Stimulated activated CD8-positive, alpha-beta memory T cell treated with anti-CD3 and anti-CD28 coated beads, Interleukin-4, amount 100 ng/mL, for 1 hour (primary cell): ENCODE measurements at places on chromosomes 2 and 18.

DNA sequence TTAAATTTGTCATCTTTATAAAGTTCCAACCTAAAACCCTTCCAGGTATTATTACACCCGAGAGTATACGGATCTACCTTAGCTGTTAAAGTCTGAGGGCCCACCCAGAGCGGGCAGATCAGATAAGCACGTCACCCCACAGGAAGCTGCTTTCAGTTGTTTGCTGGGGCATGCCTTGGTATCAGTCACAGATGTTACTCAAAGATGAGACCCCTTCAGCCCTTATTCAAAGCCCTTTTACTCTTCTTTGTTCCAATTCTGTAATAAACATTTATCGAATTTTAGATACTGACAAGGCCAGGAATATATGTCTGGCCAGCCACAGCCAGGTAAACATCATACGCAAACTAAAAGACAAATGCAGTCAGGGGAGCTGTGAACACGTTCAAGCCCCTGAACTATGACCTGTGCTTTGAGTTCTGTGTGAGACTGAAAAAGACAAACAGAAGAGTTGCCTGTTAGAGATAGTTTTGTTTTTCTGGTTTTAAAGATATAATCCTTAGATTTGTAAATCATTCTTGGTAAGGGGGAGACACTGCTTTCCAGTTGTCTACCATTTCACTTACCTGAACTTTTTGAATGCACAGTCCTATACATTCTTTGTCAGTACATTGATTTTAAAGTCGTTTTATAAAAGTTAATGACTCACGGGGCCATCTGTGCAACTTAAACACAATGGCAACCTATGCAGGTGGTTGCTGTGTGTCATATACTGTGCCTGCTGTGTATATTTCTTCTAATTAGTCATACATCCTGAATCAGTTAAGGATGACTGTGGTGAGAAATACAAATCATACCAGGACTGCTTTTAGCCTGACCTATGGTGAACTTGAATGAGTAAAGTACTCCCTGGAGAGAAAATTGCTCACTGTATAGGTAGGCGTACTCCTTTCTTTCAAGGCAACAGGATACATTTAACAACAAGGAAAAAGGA lies 100.5 kb upstream of the ITPRID2 start:
- DNase-seq: no peak

DNA sequence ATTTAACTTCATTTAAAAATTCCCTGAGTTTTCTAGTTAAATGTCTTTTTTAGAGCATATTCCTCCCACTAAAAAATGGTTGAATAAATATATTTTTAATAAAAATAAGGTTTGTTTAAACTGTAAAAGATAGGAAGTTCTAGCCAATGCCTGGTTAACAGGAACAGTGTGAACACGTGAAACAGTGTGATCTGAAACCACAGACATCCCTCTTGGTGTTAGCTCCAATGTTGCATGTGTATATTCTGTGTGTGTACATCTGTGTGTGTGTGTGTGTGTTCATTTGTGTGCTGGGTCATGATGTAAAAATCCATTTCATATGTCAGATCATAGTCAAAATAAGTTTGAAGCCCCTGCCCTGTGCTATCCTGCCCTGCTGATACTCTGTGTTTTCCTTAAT lies 6.1 kb upstream of the SOX11 start:
- no peak for DNase-seq

DNA sequence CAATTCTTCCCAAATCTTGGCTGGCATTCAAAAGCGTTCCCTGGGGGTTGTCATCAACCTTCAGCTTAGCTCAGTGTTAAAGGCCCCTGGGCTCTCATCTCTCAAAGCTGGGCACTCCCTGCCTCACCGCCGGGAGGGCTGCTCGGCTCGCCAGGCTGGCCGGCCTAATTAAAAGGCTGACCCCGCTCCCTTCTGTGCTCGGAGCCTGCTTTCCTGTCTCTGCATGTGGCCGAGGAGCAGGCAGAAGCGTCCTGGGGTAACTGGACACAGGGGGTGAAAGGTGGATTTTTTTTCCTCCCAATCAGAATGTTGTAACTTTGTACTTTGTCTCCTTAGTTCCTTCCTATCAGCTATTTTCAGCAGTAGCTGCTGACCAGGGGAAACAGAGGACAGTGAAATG lies 231.1 kb downstream of the GBX2 start:
- DNase-seq: no peak

DNA sequence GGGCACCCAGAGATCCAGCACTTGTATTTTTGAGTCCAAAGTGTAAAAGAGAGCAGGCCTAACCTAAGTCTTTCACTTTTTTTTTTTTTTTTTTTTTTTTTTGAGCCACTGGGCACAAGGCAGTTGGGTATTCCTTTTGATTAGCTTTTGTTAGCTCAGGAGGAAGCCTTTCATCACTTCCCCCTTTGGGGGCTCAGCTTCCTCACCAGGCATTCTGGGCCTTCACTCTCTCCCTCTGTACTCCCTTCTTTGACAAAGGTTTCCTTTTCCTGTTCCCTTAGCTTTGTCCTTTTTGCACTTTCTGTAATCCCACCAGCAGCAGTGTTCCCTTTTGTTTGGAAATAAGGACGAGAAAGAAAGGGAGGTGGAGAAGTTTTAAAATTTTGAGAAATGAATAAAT lies 88.2 kb downstream of the PKP4 start:
- no peak for DNase-seq

- DNase-seq: no peak
Observed at GRCh38 chr2:38095996-38096861, 20.3 kb upstream of the CYP1B1 start.

DNA sequence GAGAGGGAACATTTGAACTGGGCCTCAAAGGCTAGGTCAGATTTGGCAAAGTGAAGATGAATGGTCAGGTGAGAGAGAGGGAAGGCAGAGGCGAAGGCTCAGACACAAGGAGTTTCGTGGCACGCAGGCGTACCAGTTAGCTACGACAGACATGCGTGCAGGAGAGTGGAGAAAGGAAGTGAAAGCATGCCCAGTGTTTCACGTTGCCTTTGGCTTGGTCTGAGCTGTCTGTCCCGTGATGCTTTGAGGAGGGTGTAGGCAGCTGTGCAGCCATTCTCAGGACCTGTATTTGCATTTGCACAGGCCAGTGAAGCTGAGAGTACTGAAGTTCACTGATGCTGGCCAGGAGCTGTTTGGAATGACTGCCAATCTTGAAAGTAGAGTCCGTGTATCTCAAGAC lies 69.5 kb downstream of the HNRNPLL start:
- DNase-seq: no peak

DNA sequence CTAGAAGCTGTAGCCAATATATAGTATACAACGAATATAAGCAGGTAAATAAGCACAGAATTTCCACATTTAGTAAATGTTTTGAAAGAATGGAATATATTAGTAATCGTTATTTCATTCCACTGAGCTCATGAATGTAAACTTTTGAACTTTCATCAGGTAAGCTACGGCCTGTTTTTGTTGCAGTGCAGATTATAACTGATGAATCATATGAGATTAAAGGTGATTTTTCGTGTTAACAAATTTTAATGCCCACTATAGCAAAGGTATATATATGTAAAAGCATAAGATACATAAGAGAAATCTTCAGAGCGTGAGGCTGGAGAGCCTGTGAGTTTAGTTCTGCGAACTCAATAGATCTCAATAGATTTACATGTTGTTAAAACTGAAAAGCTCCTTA lies 1.1 kb downstream of the SCYGR1 start:
- no peak for DNase-seq

GRCh38 chr2:17879913-17880274 lies 1.4 kb downstream of the KCNS3 start:
- no peak for DNase-seq

GRCh38 chr2:60437080-60437696 lies 116.3 kb downstream of the BCL11A start:
- no peak for DNase-seq

- no peak for DNase-seq
Observed at GRCh38 chr18:55731594-55732042, 143.6 kb upstream of the TCF4 start.

- DNase-seq: no peak
Observed at GRCh38 chr2:133674066-133674432, 105.8 kb upstream of the NCKAP5 start.

- no peak for DNase-seq
Observed at GRCh38 chr2:75605770-75606529, 40.6 kb upstream of the MRPL19 start.

- no peak for DNase-seq
Observed at GRCh38 chr2:181575024-181575649, 81.8 kb downstream of the CERKL start.

- DNase-seq: no peak
Observed at GRCh38 chr2:8141780-8142179, 540.1 kb upstream of the ID2 start.

DNA sequence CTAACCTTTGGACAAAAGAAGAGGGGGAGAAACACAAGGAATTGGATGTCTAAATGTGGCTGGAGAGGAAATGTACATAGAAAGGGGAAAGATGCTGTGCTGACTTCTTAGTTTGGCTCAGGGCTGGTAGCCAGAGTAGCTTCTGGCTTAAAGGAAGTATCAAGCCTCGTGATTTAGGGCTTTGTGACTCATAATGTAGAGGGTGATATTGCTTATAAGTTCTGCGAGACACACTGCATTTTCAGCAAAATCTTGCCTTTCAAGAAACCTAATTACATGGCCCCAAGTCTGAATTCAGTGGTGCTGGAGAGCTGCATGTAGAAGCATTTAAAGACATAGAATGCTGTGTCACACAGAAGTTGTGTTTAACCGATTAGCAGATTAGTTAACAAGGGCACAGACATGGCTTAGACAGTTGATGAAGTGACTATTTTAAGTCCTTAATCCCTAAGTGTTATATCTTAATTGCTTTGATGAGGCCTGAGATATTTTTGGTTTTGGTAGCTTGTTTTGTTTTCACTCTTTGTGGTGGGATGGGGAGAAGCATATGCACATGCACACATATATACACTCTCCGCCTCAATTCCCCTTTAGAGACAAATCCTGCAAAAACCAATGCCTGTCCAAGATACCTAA lies 66.4 kb downstream of the EPAS1 start:
- no peak for DNase-seq

DNA sequence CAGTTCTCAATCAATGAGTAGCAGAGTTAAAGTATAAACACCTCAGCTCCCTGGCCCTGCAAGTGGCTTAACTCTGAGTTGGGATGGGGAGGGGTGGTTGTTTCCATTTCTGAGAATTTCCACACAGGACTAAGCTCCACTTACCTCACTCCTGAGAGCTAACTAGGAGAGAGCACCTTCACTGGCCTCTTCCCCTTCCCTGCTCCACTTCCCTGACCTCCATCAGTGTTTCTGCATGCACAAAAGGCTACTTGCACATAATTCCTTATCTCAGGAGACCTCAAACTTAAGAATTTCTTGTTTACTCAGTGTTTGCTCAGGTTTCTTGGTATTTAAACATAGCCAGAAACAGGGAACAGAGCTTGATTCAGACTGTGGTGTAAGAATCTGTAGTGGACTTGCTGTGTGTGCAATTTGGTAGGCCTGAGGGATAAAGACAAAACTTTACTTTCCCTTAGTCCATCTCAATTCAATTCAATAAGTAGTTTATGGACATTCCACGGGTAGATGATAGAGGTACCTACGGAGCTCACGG lies 97.2 kb downstream of the PID1 start:
- no peak for DNase-seq
